ENCODE measurements at places on chromosomes 3 and 15. TPM values are rescaled to one million over a fixed set of nuclear protein-coding genes. Genes with fewer than 3 reads are reported as not detected.

Gene C3orf49
- total RNA-seq = not detected

Gene NR1I2
- 0.40 TPM for total RNA-seq

Gene TMEM266
- not detected for total RNA-seq

Gene TUSC7
- not detected for total RNA-seq

Gene MAP6D1
- 1.3 TPM for total RNA-seq

Gene KNG1
- not detected for total RNA-seq

Gene NT5DC2
- 35.6 TPM for total RNA-seq

Gene ARPC4
- total RNA-seq = 164 TPM

Gene SST
- not detected for total RNA-seq

Gene WNT7A
- 0.11 TPM for total RNA-seq

Gene SYNPR
- total RNA-seq = not detected

Gene INO80
- total RNA-seq = 25.1 TPM

Data from activated CD4-positive, alpha-beta T cell treated with anti-CD3 and anti-CD28 coated beads for 36 hours (primary cell).